ENCODE measurements at places on chromosomes 5 and 9.
A peak's percentile ranks its signal among the peaks of the same experiment; 100 is the strongest.

- no peak for DNase-seq
These were observed 15.1 kb upstream of the LPCAT1 start for GRCh38 chr5:1538741-1539392.

- no peak for DNase-seq
These were observed 66.0 kb downstream of the KLF4 start for GRCh38 chr9:107423540-107423939.

- DNase-seq = no peak
These were observed 58.4 kb upstream of the IL17B start for GRCh38 chr5:149437391-149438040.

DNA sequence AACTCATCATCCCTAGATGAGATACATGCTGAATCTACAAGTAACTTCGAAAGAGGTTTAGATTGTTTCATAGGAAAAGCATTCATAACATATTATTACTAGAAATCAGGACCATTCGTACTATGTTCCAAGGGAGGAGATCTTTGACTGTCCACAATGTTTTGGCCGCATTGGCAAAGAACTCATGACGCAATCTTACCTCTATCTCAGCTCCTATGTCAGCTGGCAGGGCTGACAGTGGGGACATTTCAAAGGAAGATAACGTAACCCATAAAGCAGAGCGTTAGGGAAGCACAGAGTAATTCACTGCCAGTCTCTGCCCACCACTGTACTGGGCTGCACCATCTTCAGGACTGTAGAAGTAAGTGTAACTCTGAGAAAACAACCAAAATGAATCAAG is 69.7 kb downstream of the EFNA5 start:
- no peak for DNase-seq

DNA sequence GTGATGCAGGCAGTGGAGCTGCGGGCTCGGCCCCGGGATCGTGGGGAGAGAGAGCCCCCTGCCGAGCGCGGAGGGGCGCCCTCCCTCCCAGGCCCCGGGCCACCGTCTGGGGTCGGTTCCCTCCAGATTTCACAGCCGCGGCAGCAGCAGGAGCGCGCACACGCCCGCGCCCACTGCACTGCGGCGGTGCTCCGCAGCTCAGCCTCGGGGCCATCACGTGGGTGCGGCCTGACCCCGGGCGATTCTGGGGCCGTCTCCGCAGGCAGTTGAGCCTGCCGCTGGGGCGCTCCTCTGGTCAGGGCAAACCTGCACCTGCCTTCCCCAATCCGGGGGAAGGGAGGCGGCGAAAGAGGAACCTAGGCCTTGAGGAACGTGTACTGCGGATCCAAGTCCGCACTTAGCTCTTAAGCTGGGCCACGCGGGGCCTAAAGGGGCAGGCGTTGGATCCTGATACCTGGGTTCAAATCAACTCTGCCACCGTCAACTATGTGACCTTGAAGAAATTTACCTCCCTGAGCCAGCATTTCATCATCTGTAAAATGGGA is 9.4 kb upstream of the DELE1 start:
- no peak for DNase-seq

- DNase-seq = no peak
These were observed 163.5 kb downstream of the CD180 start for GRCh38 chr5:67032921-67033664.

- no peak for DNase-seq
These were observed 77.0 kb downstream of the FGF18 start for GRCh38 chr5:171496456-171496855.

DNA sequence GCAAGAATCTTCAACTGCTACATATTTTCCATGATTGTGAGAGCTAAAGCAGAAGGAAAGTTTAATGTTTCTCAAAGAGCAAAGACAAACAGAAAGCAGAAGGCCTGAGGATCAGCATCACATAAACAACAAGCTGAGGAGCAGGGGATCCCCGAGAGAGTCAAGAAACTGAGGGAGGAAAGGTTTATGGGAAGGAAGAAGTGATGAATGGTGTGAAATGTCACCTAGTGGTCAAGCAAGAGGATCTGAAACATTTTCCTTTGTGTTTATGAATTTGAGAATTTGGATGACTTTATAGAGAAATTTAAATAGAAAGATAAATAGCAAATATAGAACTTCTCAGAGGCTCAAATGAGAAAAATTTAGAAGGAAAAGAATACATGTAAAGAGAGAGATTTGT is 481.9 kb downstream of the CHSY3 start:
- no peak for DNase-seq

GRCh38 chr9:114906922-114907571 is 23.3 kb downstream of the TNFSF8 start:
- peak; percentile 35 for DNase-seq

DNA sequence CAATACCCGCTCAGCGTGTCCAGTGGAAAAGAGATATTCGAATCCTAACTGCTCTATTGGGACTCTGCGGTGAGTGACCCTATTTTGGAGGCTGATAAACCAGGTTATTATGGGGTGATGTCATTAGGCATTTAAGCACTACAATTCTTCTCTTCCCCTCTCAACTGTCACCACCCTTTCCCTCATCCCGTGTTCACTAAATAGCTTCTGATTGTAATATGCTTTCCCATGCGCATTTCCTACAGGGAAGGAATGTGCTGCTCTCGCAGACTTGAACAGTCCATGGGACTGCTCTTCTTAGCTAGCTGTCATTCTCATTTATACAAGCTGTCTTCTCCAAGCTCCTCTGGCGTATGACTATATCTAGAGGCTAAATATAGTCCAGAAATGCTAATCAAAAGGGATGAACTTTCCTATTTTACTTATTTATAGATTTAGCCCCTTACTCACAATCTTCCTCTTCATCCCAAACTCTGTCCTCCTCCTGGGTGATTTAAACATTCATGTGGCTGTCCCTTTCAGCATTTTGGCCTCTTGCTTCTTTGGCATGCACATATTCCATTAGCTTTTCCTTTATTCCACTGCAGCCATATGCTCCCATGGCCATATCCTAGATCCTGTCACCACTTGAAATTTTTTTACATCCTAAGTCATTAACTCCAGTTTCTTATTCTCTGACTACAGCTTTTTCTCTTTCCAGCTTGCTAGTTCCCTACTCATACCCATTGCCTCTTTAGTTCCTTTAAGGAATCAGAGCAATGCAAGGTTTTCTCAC is 39.6 kb upstream of the CSNK1G3 start:
- no peak for DNase-seq

- no peak for DNase-seq
These were observed 21.1 kb downstream of the AK8 start for GRCh38 chr9:132857031-132857430.

GRCh38 chr9:19180991-19181390 is 49.5 kb upstream of the DENND4C start:
- no peak for DNase-seq

- no peak for DNase-seq
These were observed 1989.8 kb downstream of the EFNA5 start for GRCh38 chr5:105680858-105681475.

DNA sequence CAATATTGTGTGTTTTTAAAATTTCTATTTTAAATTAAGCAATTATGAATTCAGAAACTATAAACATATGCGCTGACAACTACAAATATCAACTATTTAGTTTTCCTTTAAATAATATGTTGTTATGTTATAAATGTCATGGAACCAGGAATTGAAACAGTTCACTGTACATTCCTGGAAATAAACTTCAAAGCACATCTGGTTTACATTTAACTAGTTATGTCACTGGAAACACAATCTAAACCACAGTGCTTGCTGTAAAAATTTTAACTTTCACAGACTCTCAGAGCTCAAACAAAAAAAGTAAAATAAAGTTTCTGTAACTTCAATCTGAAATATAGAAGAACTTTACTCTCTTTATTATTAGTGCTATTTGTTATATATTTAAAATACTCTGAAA is 179.2 kb downstream of the FBN2 start:
- no peak for DNase-seq

- peak; percentile 62 for DNase-seq
These were observed 30.8 kb downstream of the SMIM3 start for GRCh38 chr5:150809363-150809762.

DNA sequence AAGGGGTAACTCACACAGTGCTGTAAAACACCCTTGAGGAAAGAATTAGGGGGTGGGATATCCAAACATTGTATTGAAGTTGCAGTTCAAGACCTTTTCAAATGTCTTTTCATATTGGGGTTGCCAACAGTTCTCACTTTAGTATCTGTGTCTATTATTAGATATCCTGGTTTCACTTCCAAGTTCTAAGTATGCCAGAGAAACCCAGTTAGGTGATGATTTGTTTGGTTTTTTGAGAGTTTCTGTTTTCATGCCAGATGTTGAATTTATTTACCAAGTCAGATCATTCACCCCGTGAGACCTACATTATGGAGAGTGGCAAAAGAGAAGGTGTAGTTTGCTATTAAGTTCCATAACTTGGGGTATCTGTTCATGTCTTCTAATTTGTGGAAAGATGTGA is 64.5 kb downstream of the C9orf152 start:
- DNase-seq = no peak

DNA sequence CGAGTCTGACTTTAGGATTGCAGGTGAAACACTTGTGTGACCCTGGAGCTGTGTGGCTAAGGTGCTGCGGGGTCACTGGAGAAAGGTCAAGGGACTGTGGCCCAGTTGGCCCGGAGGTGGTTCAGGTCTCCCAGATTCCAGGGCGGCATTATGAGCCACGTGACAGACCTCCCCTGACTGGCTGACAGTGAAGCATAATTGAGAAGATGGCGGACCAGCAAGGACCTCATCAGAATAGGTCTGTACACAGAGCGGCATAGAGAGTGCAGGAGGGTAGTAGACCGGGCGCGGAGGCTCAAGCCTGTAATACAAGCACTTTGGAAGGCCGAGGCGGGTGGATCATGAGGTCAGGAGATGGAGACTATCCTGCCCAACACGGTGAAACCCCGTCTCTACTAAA is 815 bp upstream of the ODF2 start:
- peak; percentile 87 for DNase-seq

DNA sequence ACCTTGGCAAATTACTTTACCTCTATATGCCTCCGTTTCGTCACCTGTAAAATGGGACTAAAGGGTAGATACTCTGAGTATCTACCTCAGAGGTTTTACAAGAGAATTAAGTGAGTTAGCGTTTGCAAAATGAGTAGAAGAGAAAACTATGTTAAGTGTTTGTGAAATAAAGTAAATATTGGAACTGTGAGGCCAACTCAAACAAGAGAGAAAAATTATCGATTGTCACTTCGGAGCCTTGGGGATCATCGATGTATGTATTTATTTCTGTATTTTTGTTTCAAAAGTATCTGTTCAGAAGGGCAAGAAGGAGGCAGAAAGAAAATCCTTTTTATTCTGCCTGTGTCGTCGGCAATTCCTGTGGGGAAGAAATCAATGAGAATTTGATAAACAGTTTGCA is 25.8 kb upstream of the C5orf58 start:
- DNase-seq = no peak

- peak; percentile 20 for DNase-seq
These were observed 681.5 kb upstream of the ACO1 start for GRCh38 chr9:31702957-31703356.

DNA sequence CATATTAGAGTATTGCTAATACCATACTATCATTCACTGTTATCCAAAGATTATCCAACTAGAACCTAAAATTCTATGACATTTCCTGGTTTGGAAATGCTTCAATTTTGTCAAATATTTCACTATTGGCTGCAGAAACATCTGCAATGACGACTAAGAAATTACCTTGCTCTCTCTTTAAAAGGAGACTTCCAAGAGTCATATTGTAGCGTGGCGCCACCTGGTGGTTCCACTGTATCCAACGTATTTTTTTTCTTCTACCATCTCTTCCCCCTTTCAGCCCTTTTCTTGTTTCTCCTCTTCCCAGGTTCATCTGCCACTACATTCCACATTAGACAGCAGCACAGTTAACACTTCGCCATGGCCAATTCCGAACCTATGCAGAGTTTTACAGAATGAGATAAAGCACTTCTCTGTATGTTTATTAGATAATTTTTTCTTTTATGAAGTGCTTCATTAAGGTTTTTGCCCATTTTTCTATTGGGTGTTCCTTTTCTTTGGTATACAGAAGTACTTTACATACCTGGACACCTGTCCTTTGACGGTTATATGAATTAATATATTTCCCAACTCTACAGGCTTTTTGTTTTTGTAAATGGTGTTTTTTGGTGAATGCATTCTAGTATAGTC is 153.5 kb downstream of the CDC42SE2 start:
- DNase-seq = peak; percentile 42

- no peak for DNase-seq
These were observed 143.8 kb upstream of the CCDC152 start for GRCh38 chr5:42612750-42613366.

DNA sequence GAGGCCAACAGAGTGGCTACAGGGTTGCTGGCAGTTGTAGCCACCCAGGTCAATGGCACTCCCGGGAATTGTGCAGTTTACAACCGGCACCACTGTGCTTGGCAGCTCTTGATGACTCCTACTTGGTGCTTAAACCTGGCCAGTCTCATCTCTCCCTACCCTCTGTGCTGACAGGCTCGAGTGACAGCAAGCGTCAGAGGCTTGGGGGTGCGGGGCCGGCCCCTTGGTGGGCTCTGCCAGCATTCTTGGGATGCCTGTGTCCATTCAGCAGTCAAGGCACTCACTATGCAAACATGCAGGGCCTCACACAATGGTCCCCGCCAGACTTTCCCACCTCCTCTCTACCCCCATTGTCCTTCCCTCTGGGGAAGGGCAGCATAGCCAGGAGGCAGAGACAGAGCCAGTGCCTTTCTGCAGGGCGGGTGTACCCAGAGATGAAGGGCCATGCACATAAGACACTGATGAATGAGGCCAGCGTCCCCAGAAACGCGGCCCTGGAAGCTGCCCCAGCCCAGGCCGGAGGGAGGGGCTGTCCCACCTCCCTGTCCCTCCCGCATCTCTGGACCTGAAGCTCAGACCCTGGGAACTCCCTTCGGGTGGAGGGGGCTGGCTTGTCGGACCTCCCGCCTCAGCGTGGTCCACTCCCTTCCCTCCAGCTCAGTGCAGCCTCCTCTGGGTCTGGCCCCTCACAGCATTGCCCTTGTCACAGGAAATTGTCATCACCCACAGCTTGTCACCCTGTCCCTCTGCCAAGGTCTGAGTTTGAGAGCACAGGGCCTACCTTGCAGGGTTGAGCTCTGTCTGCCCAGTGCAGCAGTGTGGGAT is 26.4 kb upstream of the NOTCH1 start:
- DNase-seq = no peak

Data from NCI-H1417 (cell line).